ENCODE measurements at places on chromosomes 16 and 17. TPM values are rescaled to one million over a fixed set of nuclear protein-coding genes. Genes with fewer than 3 reads are reported as not detected.

GRCh38 chr17:14196377-14196997 lies 40.2 kb downstream of the CDRT15 start:
- no peaks in the 10 kb centered on the region for H3K36me3 ChIP-seq
- H3K4me3 ChIP-seq, result no peak overlapping the region
- H3K27me3 ChIP-seq, result no peaks in the 10 kb centered on the region

DNA sequence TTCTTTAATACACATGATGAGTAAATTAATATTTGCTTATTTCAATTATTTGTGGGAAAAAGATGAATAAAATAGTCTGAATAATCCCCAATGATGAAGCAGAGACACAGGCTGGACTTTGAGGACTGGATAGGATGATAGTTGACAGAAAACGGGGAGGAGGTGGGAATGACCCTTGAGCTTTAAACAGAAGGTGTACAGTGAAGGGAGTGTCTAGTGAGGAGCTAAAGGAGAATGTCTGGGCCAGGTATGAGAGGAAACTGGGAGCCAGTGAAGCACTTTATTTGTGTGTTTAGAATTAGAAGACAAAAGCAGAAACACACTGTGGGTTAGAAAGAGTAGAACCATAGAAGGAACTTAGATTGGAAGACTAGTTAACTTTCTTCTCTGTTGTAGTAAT lies 230.4 kb upstream of the CA10 start:
- no peaks in the 10 kb centered on the region for H3K4me1 ChIP-seq
- H3K36me3 ChIP-seq, result no peaks in the 10 kb centered on the region

DNA sequence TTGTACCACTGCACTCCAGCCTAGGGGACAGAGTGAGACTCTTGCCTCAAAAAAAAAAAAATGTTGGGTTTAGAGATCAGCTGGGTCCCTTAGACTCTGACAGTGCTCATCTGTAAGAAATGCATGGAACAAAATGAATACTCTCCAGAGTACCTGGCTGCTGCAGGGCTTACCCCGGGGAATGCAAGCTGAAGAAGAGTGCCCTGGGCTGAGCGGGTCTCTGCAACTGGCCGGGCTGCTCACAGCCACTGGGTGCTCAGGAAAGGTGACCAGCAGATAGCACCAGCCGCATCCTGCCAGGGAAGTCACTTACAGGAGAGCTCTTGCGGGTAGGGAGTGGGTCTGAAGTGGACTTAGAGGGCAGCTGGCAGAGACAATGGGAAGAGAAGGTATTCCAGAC lies 82.1 kb downstream of the GAS7 start:
- no peaks in the 10 kb centered on the region for H3K36me3 ChIP-seq
- no peak overlapping the region for H3K4me3 ChIP-seq
- H3K4me1 ChIP-seq, result no peaks in the 10 kb centered on the region
- no peaks in the 10 kb centered on the region for H3K27me3 ChIP-seq
- DNase-seq, result no peak
- no peak overlapping the region for H3K27ac ChIP-seq

LYZL6 gene
- total RNA-seq, result not detected

- no peaks in the 10 kb centered on the region for H3K36me3 ChIP-seq
- no peaks in the 10 kb centered on the region for H3K27me3 ChIP-seq
- no peak overlapping the region for H3K27ac ChIP-seq
- no peak for DNase-seq
- H3K4me3 ChIP-seq, result no peak overlapping the region
Observed at GRCh38 chr16:52869243-52869642, 183.5 kb downstream of the CHD9NB start.

MT1E gene
- 47.8 TPM for total RNA-seq

CRK gene
- total RNA-seq, result 63.8 TPM

KRTAP4-5 gene
- not detected for total RNA-seq

RAB11FIP4 gene
- 0.94 TPM for total RNA-seq

LGALS9B gene
- 0.21 TPM for total RNA-seq

- H3K27ac ChIP-seq, result no peak overlapping the region
- no peak overlapping the region for H3K4me3 ChIP-seq
- no peaks in the 10 kb centered on the region for H3K36me3 ChIP-seq
Observed at GRCh38 chr17:51351890-51352289, 91.5 kb downstream of the UTP18 start.

DNA sequence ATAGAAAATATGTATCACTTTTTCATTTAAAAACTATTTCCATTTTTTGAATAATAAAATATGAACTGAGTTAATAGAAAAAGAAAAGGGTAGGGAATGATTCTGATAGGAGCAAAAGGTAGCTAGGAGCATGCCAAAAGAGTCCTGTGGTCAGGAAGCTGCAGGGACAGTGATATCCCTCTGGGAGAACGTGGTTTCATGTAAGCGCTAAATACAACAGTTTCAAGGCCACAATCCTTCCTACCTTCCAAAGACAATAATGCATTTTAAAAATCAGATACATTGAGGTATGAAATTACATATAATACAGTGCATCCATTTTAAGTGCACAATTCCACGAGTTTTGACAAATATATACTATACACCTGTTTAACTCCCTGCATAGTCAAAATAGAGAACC lies 55.8 kb downstream of the CCDC182 start:
- H3K36me3 ChIP-seq, result no peaks in the 10 kb centered on the region
- no peaks in the 10 kb centered on the region for H3K27me3 ChIP-seq
- no peak overlapping the region for H3K27ac ChIP-seq

Data from aorta (tissue), 5 donors.